Hematopoietic multipotent progenitor cell treated with erythropoietin and hydrocortisone succinate and interleukin-3 and kit ligand, for 8 days (in vitro differentiated cells): ENCODE measurements at places on chromosomes 5 and 9.

- no peak for DNase-seq
Observed at GRCh38 chr9:76592091-76592973, 133.3 kb downstream of the GCNT1 start.

DNA sequence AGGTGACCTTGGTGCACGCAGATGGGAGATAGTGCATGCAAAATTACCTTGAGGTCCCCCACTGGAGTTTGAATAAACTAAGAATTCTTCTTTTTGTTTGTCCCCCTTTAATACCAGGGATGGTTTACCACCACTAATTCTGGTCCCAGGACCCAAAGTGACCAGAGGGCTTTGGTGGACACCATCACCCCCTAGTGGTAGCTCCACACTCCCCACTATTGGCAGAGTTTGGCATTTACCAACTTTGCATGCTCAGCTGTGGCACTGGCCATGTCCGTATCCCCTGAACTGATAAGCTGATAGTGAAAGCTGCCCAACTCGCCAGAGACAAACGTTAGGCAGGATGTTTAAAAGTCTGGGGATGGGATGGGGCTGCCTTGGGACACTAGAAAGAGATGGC, 3.3 kb downstream of the ASTN2 start:
- DNase-seq: peak; percentile 39

GRCh38 chr5:148735301-148735835, 81.0 kb upstream of the HTR4 start:
- DNase-seq: no peak

- DNase-seq: peak; percentile 59
Observed at GRCh38 chr9:86486891-86487837, 133.0 kb upstream of the TUT7 start.

GRCh38 chr9:121189660-121190059, 12.0 kb downstream of the RAB14 start:
- no peak for DNase-seq

GRCh38 chr5:65886387-65886786, 40.0 kb upstream of the ERBIN start:
- DNase-seq: no peak

GRCh38 chr5:175098301-175098700, 345.7 kb downstream of the DRD1 start:
- DNase-seq: no peak

- DNase-seq: peak; percentile 46
Observed at GRCh38 chr5:32523625-32524024, 61.7 kb upstream of the SUB1 start.

DNA sequence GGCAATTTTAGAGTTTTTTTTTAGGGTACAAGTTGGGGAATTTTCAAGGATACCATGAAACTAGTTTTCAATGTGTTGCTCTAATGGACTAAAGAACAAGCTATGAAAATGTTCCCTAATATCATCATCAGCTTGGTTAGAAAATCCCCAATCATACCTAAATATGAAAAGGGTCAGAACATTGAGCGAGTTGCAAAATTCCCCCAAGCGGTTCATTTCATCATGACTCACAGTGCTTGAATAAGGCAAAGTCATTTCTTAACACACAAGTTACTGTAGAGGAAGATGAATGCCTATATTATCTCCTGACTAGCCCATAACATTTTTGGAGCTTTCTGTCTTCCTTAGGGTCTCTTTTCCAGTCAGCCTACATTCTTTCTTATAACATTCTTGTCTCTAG, 62.7 kb downstream of the ST8SIA4 start:
- no peak for DNase-seq

DNA sequence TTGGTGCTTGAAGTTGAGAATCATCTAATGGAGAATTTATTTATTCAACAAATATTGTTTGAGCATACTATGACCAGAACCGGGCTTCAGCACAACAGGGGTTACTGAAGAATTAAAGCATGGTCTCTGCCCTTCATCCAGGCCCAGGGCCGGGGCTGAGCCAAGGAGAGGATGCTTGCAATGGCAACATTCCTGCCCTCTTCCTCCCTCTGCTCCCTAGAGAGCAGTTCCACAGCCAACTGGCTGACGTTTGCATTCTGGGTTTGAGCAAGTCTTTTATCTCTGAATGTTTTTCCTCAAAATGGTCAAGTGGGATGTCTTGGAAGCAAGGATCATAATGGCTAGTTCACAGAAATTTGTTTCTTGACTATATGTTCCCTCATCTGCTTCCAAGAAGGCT, 80.7 kb downstream of the GLDC start:
- no peak for DNase-seq

- DNase-seq: peak; percentile 59
Observed at GRCh38 chr5:172771439-172772111, 580 bp upstream of the DUSP1 start.

- no peak for DNase-seq
Observed at GRCh38 chr9:70677055-70677735, 262.7 kb upstream of the KLF9 start.

GRCh38 chr9:128161215-128161902, 1.3 kb downstream of the BBLN start:
- no peak for DNase-seq

- no peak for DNase-seq
Observed at GRCh38 chr5:2894736-2895135, 143.3 kb upstream of the IRX2 start.

GRCh38 chr9:70355801-70356200, 58.7 kb downstream of the KLF9 start:
- DNase-seq: no peak

DNA sequence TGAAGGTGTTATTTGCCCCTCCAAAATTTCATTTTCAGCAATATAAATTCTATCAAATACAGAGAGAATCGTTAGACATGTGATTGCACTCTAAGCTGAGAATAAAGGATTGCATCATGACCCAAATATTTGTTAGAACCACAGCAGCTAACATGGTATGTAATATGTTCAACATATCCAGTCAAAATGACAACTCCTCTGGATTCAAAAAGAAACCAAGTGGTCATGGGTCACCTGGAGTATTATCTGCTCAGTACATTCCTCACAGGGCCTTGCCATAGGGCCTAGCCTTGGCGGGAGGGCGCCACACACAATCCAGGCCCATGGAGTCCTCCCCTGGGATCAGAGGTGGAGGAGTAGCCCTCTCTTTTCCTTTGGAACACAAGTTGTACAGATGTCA, 179.2 kb downstream of the HSD17B3 start:
- DNase-seq: no peak

GRCh38 chr5:21783074-21783679, 1070.0 kb downstream of the CDH12 start:
- DNase-seq: no peak

GRCh38 chr9:87464992-87465378, 32.7 kb upstream of the DAPK1 start:
- no peak for DNase-seq

- peak; percentile 49 for DNase-seq
Observed at GRCh38 chr5:39399135-39400036, 25.4 kb downstream of the DAB2 start.

DNA sequence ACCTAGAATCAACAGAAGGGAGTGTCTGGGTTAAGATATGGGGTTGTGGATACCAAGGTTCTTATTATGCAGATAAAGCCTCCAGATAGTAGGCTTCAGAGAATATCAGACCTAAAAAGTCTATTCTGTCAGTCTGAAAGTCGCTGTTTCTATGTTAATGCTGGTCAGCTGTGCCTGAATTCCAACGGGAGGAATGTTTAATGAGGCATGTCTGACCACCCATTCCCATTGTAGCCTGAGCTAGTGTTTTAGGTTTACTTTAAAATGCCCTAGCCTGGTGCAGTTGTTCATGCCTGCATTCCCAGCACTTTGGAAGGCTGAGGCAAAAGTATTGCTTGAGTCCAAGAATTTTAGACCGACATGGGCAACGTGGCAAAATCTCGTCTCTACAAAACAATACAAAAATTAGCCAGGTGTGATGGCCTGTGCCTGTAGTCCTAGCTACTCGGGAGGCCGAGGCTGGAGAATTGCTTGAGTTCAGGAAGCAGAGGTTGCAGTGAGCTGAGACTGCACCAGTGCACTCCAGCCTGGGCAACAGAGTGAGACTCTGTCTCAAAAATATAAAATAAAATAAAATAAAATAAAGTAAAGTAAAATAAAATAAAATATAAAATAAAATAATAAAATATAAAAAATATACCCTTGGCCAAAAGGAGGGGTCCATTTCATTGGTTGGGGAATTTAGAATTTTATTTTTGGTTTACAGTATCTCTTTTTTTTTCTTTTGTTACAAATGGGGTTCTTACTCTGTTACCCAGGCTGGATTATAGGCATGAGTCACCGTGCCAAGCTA, 7.8 kb upstream of the SOX30 start:
- DNase-seq: no peak

DNA sequence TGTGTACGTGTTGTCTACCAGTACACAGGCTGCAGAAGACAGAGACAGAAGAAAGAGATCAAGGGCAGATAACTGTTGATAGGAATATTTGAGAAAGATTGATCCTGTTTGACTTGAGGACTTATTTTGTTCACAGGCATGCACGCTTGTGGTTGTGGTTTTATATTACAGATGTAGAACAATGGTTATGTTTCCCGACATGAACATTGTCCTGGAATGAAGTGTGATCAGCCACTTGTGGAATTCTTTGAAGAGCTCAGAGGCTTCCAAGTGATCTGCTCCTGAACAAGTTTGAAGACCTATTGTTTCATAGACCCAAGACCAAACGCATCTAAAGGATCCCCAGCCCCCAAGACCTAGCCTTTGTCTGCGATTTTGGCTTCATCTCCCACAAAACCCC, 13.7 kb downstream of the TEX53 start:
- DNase-seq: no peak

- DNase-seq: peak; percentile 90
Observed at GRCh38 chr5:32444431-32445286, at the start of gene ZFR. Gene ZFR, minus strand, starts transcription at chr5:32444740. Its CDS starts 82 bp downstream, at chr5:32444658.

DNA sequence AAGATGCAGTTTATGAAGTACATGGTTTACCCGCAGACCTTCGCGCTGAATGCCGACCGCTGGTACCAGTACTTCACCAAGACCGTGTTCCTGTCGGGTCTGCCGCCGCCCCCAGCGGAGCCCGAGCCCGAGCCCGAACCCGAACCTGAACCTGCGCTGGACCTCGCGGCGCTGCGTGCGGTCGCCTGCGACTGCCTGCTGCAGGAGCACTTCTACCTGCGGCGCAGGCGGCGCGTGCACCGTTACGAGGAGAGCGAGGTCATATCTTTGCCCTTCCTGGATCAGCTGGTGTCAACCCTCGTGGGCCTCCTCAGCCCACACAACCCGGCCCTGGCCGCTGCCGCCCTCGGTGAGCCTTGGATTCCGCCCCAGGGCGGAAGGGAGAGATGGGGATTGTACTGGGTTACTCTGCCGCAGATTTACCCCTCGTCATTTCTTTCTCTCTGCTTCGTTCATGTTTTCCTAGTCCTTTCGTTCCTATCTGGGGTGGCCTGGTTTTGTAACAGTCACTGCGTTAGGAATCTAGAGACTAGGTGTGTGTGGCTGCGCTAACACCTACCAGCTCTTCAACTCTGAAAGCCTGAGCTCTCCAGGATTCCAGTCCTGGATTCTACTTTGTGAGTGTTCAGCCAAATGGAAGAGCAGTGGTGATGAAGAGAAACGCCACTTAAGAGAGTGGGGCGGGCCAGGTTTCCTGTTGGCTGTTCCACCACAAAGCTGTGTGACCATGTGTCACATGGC, 638 bp downstream of the MRPS30 start:
- DNase-seq: peak; percentile 77

GRCh38 chr5:143733665-143734455, 78.1 kb upstream of the HMHB1 start:
- no peak for DNase-seq

DNA sequence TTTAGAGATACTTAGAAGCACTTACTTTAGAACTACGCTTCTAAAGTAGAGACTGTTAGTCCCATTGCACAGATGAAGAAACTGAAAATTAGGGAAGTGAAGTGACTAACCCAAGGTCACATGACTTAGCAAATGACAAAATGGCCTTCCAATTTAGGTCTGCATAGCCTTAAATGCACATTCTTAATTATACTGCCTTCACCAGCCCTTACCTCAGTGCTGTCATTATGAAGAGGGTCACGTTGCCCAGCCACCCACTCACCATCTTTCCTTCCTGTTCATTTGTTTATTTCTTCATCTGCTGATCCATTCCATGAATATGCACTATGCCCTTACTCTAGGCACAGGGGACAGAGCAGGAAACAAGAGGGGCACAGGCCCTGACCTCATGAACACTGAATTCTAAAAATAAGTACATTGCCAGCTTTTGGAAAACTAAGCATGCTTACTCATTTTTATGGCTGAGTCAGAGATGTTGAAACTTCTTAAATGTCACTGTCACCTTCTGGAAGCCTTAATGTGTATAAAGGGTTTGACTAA, 8.6 kb downstream of the HAVCR2 start:
- no peak for DNase-seq

DNA sequence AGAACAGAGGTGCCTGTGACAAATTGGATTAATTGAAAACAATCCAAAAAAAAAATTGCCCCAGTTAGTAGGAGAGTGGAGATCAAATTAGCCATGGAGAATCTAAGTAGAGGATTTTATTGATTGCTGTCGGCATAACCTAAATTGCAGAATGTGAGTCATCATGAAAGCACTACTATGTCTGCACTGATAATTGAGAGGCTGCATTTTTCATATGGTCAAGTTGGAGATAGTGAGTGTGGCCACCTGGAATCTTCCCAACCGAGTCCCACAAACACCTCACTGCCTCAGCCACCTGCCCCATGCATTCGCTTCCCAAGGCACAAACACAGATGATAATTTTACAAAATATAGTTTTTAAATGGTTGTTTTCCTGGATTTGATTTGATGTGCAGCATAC, 123.7 kb downstream of the NTRK2 start:
- DNase-seq: no peak

DNA sequence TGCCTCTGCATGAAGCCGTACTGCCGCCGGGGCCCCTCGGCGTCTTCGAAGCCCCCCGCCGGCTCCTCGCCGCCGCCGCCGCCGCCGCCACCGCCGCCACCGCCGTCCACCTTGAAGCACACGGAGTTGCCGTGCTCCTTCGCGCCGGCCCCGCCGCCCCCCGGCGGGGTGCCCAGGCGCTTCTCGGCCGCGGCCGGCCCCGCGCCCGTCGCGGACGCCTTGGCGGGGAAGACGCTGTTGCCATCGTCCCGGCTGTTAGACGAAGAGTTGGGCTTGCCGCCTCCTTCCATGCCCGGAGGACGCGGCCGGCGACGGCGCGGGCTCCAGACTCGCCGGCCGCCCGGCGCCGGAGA, 400 bp downstream of the HCN1 start:
- DNase-seq: no peak

DNA sequence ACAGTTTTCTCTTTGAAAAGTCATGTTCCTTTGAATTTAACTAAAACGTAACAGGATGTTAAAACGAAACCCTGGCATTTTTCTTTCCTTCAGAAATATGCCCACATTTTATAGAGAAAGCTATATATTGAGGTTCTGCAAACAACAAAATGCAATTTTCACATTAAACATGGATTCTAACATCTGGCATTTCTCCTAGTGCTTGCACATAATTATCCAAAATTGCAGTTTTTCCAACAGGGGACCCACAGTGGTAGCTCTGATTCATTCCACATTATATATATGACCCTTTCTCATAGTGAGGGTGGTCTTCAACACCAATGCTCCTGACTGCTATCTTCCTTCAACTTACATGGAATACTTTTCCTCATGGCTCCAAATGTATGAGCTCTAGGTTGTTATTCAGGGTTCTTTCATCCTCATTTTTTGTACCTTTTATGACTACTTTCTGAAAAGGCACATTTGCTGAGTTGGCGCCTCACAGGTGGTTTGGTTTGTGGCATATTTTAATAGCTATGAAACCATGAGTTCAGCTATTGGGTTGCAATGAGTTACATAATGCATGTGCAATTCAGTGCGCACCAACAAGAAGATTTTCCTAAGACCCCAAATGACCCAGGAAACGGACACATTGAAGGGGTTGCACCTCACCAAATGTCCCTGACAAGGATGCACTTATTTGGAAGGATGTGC, 551.7 kb downstream of the RAB3C start:
- no peak for DNase-seq

- no peak for DNase-seq
Observed at GRCh38 chr9:97592126-97592525, 41.0 kb downstream of the TSTD2 start.
